ENCODE measurements at places on chromosomes 16 and 17.

GRCh38 chr17:67171560-67171959, 73.4 kb downstream of the HELZ start:
- DNase-seq, result no peak

DNA sequence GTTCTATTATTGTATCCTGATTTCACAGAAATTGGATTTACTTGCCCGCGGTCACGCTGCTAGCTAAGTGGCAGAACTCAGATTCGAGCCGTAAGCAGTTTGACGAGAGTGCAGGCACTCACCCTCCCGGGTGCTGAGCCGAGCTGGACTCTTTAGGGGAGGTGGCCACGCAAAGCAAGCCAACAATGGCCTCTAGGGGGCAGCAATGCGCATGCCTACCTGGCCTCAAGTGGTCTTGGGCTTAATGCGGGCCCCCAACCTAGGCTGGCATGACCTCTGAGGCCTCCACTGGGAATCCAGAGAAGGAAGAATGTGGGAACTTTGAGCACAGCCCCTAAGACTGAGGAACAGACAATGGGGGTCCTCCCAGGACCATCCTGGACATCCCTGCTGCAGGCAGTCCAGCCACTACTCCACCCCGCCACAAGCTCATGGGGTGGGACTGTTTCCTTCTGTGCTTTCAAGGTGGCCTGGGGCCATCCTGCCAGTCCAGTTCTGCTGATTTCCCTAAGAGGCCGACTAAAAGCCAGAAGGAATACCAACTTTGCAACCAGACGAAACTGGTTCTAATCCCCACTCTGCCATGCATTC, 276.5 kb downstream of the XYLT1 start:
- peak; percentile 24 for DNase-seq

GRCh38 chr17:28896884-28897768, at the start of gene FLOT2:
Gene FLOT2 (minus strand): TSS chr17:28897733. CDS start chr17:28897574, 159 bp downstream.
- DNase-seq, result peak; percentile 13

DNA sequence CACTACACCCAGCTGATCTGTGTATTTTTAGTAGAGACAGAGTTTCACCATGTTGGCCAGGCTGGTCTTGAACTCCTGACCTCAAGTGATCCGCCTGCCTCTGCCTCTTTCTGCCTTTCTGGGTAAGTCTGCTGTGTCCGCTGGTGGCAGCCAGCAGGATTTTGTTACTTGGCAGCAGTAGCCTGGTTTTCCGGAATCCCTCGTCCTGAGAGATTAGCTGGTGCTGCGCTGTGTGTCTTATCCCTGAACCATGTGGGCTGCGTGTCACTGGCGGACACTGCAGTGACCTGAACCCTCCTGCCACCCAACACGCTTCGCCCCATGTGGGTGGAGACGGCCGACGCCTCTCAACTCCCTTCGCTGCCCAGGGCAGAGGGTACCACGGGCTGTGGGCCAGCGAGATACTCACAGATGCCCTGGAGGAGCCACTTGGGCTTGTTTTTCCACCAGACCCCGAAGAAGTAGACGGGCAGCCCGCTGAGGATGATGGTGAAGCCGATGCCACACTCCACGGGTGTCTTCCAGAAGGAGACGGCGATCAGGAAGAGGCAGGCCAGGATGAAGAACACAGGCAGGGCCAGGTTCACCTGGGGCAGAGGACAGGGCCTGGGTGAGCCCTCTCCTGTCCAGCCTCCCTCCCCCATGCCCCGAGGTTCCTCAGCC, 35.2 kb downstream of the SLC7A5 start:
- no peak for DNase-seq

GRCh38 chr16:78310196-78310595, 210.7 kb downstream of the WWOX start:
- no peak for DNase-seq

GRCh38 chr16:85307552-85308364, 195.5 kb upstream of the CIBAR2 start:
- DNase-seq, result no peak

- DNase-seq, result no peak
Observed at GRCh38 chr17:32191306-32191705, 49.0 kb downstream of the RHOT1 start.

GRCh38 chr16:27840311-27841060, 223.0 kb downstream of the GSG1L start:
- DNase-seq, result no peak

DNA sequence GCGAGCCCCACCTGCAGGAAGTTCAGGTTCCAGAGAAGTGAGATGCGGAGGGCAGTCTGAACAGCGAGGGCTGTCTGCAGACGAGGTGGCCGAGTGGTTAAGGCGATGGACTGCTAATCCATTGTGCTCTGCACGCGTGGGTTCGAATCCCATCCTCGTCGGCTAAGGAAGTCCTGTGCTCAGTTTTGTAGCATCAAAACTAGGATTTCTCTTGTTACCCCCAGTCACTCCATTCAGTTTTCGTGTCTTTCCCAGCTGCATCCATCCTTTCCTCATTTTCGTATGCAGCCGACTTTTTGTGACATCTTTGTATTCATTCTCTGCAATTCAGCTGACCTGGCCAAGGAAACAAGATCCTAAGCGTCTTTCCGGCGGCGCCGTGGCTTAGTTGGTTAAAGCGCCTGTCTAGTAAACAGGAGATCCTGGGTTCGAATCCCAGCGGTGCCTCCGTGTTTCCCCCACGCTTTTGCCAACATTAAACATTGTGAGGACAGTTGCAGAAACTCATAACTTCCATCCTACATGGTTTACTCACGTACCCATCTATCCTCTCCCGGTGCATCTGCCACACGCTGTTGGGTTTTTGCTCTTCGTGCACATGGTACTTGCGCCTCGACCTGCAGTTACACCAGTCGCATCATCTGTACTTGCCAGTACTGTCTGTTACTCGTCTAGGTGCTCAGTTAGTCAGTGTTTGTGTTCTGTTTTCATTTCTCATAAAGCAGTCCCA, 3.0 kb downstream of the BORCS6 start:
- peak; percentile 96 for DNase-seq

- DNase-seq, result no peak
Observed at GRCh38 chr16:70682239-70683145, 3.4 kb downstream of the MTSS2 start.

- no peak for DNase-seq
Observed at GRCh38 chr16:56915336-56916119, 16.4 kb upstream of the HERPUD1 start.

- no peak for DNase-seq
Observed at GRCh38 chr16:49410226-49410625, 36.6 kb downstream of the C16orf78 start.

GRCh38 chr16:68100488-68100887, 15.3 kb downstream of the NFATC3 start:
- DNase-seq, result no peak

DNA sequence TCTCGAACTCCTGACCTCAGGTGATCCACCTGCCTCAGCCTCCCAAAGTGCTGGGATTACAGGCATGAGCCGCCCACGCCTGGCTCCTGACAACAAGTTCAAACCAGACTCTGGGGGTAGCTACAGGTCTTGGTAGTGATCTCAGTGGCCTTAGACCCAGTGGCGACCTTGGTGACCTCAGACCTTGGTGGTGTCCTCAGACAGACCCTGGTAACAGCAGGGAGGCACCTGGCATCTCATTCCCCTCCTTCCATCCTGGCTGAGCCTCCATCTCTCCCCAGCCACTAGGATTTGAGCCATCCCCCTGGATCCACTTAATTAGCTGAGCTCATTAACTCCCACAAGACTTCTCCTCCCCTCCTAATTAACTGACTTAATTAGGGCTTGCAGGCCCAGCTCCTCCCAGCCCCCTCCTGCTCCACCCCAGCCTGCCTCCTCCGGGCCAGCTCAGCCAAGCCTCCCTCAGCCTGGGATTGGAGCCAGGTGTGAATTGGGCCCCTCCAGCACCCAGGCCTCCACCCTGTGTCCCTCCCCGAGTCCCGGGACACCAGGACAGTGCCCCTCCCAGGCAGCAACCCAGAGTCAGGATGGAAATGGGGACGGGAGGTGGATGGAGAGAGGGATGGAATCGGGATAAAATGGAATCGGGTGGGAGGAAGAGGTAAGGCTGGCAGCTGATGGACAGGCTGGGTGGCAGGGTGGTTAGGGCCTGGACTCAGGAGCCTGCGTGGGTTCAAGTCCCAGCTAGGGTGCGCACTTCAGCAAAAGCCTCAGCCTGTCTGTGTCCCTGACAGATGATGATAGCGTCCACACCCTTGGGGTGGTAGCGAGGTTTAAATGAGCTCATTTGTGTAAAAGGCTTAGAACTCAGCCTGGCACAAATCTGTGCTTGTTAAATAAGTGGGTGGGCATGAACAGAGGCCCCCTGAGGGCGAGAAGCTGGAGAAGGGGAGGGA, 11.2 kb upstream of the SBK1 start:
- DNase-seq, result no peak

- no peak for DNase-seq
Observed at GRCh38 chr17:57253362-57254065, 2.8 kb upstream of the MSI2 start.

- DNase-seq, result no peak
Observed at GRCh38 chr17:49388290-49388640, 26.2 kb upstream of the ZNF652 start.

- no peak for DNase-seq
Observed at GRCh38 chr17:61047515-61047914, 352.1 kb upstream of the TBX2 start.

DNA sequence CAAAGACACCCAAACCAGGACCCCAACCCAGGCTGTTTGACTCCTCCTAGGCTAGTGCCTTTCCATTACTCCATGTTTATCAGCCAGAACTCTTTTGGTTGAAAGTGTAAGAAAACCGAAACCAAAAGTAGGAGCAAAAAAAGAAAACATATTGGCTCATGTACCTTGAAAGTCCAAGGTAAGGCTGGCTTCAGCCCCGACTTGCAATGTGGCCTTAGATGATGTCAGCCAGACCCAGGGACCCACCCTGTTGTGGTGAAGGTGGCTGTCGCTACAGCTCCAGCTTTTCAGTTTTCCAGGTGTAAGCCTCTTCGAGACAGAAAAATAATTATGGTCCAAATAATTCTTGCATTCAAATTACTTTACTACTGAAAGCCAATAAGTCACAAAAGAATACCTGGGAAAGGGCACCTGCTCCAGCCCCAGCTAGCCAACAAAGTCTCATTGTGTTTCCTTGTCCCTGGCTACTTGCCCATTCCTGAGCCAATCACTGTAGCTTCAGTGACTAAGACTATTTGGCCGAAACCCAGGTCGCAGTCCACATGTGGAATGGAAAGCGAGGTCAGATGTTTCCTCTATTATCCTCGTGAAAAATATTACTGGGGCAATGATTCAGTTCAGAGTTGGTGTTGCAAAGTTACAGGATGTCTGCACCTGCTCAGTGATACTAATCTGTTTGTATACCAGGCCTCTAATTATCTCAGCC, 20.7 kb downstream of the DNAH9 start:
- DNase-seq, result no peak

DNA sequence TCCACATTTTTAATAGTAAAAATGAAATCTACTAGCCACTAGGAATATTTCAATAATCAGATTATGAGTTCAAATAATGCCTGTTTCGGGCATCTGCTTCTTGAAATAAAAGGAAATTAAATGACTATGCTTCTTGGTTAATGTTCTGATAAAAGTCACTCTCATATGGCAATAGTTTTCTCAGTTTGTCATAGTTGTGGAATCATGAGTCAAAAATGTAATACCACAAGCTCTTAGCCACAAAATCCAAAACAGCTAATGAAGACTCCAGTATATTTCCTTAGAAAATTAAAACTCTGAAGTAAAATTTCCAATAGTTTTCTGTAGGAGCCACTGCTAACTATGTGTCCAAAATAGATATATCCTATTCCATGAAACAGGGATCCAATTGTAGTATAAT, 676.3 kb upstream of the CDH8 start:
- no peak for DNase-seq

DNA sequence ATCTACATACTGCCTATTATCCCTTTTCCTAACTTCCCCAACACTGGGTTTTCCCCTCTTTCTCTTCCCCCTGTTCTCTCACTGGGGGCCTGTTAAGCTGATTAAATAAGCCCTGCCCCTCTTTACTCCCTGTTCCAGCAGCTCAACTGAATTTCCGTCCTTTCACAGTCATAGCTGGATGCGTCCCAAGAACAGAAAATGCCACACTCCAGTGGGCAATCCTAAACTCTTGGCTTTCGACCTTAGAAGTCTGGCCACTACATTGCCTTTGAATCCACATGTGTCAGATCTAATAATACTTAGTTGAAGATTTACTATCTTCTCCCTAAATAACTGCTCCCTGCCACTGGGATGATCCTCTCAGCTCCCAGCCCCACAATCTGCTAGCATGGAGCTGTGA, 34.5 kb downstream of the KCNJ16 start:
- no peak for DNase-seq

GRCh38 chr17:62670202-62670821, 42.8 kb downstream of the MRC2 start:
- no peak for DNase-seq

GRCh38 chr17:82545071-82545462, 25.5 kb downstream of the FOXK2 start:
- DNase-seq, result no peak

DNA sequence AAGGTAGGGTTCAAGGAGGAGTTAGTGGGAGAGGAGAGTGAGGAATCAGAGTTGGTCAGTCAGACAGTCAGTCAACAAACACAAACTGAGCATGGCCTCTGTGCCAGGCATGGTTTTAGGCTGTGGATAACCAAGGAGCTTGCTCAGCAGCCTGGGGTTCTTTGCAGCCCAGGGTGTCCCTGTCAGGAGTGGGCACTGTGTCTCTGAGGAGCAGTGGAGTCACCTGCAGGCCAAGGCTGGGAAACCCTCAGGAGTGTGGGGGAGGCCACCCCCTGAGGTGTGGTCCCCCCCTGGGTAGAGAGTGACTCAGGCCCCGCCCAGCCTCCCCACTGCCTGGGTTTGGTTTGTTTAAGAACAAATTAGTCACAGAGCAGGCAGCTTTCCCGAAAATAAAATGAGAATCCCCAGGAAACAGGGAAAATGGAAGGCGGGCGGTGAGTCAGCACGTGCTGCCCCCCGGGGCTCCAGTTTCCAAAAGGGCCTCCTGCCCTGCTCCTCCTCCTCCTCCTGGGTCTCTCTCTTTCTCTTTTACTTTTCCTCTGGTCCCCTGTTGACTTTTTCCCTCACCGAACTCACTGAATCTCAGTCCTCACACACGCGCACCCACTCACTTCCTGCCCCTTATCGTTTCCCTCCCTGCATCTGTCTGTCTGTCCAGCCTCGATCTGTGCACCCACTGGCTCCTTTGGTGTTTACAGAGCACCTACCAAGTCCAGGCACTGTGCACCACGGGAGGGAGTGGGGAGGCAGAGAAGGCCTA, 44.3 kb downstream of the SOCS3 start:
- DNase-seq, result peak; percentile 73

GRCh38 chr16:84054916-84055315, 12.3 kb upstream of the SLC38A8 start:
- no peak for DNase-seq

- no peak for DNase-seq
Observed at GRCh38 chr17:75625813-75626486, 7.3 kb upstream of the SMIM5 start.

DNA sequence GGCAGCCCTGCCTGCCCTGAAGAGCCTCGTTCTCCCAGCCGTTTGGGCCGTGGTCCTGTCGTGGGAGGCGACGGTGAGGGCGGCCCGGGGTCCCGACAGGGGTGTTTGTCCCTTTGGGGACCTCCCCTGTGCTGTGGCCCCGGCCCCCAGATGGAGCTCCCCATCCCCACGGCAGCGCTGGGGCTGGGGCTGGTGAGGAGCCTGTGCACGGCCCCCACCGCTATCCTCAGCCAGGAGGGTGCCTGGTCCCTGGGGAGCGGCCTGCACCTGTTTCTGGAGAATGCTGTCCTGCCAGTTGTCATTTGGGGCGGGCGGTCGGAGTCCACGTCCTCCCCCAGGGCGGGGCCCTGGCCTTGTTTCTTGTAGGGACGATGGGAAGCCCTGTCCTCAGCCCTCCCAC, 6.6 kb downstream of the CAPN15 start:
- no peak for DNase-seq
